ENCODE measurements at places on chromosomes 1 and 21. TPM values are rescaled to one million over a fixed set of nuclear protein-coding genes. Genes with fewer than 3 reads are reported as not detected.

Gene CFHR1
- polyA plus RNA-seq, result not detected

Gene KPRP
- not detected for polyA plus RNA-seq

Gene INTS11
- polyA plus RNA-seq, result 153 TPM

Gene RHOU
- polyA plus RNA-seq, result 16.0 TPM

Gene THRAP3
- polyA plus RNA-seq, result 158 TPM

Gene PYHIN1
- polyA plus RNA-seq, result 0.22 TPM

Gene ZMYM4
- 68.4 TPM for polyA plus RNA-seq

Gene NHLH1
- 0.10 TPM for polyA plus RNA-seq

Gene KLHL17
- polyA plus RNA-seq, result 13.6 TPM

Gene ESPN
- 21.5 TPM for polyA plus RNA-seq

All from renal pelvis (tissue), 12 donors.